Activated T-cell treated with anti-CD3 and anti-CD28 coated beads for 4 hours (primary cell): ENCODE measurements at places on chromosomes 3 and 15.

DNA sequence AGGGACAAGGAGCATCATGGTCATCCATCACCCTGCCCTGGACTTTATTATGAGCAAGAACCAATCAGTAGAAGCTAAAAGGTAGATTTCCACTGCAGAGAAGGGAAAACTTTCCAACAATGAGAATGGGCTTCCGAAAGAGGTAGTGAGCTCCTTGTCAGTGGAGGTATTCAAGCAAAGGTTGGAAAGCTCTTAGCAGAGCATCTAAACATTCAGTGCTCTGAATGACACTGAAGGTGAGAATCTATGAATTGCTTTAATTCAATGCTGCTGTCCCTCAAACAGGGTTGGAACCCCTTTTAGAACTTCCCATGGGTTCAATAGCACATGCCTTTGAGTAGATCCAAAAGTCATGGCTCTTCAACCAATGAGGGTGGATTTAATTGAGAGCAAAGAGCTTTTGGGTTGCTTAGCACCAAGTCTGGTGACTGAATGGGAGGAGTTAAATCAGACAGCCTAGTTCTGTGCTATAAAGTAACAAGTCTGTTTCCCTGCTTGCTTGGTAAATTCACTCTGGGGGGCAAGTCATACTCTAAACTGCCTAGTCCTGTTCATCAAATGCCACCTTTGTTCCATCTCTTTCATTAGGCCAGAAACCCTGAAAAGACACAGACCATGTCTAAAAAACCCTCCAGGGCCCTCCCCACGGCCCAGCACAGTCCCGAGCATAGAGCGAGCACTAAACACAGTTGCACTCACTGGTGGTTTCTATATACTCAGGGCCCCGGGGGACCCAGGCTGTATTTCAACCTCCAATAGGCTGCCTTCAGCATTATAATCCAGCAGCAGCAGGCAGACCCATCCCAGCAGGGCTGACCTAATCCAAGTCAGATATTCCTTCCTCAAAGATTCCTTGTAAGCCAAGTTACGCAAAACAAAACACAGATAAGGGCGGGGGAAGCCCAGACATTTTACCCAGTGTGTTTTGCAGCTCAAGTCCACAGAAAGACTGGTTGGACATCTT, 161.2 kb downstream of the MEGF11 start:
- DNase-seq, result no peak

- DNase-seq, result no peak
Observed at GRCh38 chr3:174538151-174538550, 321.0 kb upstream of the NAALADL2 start.

GRCh38 chr3:10757821-10758130, 58.3 kb upstream of the SLC6A11 start:
- DNase-seq, result no peak

- no peak for DNase-seq
Observed at GRCh38 chr15:31609258-31609681, 282.6 kb downstream of the KLF13 start.

GRCh38 chr3:75042941-75043340, 428.5 kb upstream of the CNTN3 start:
- no peak for DNase-seq

DNA sequence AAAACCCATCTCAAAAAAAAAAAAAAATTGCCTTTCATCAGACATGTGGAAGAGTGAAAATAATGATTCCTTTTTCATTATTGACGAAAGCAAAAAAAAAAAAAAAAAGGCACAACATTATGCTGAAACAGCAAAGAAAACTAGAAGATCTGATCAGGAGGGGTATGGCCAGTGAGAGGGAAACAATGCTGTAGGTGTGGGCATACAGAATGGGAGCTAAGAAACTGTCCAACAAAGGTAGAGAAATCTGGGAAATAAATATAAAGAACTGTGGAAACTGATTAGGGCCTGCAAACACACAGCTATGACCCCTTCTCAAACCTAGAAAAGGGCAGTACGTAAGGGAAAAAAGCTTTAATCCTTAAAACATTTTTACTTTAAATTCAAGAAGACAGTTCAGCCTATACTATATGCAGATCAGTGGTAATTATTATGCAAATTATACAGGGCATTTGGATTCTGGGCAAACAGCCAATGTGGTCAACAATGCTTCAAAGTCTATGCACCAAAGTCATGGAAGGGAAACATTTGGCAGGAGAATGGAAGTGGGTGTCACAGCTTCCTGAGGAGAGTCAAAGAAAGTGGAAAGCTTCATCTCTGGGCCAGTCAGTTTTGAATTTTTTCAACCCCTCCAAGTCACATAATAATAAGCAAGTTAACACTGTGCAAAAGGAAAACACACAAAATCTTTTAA, 68.3 kb upstream of the SLC12A8 start:
- no peak for DNase-seq

GRCh38 chr3:113844622-113845222, 6.1 kb downstream of the GRAMD1C start:
- DNase-seq, result no peak

DNA sequence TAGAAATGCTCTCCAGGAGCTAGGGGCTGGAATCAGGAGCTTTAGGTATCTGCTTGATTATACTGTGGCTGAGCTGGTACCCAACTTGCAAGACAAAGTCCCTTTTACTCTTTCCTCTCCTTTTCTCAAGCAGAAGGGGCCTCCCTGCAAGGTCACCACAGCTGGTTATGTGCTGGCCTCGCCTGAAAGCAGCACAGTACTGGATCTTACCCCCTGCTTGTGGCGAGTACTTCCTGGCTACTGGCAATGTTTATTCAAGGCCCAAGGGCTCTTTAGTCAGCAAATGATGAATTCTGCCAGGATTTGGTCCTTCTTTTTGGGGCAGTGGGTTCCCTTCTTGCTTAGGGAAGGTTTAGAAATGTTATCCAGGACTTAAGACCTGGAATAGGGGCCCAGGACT, 234.6 kb downstream of the RAP2B start:
- DNase-seq, result no peak

- no peak for DNase-seq
Observed at GRCh38 chr3:47932421-47932820, 83.8 kb downstream of the MAP4 start.

DNA sequence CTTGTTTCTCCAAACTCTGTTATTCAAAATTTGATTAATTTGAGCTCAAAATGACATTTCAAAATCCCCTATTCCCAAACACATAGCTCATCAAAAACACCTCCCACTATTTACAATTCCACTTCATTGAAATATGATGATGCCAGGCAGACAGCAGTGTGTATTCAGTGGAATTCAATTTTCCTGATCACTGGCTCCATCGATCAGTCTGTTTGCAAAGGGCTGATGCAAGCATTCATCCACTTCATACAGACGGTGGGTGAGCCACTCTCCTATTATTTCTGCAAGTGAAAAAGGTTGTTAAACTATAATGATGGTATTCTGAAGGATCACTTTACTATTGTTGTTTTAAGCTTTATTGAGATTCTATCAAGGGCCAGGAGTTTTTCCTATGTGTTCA, 90.7 kb downstream of the RTP4 start:
- DNase-seq, result no peak

DNA sequence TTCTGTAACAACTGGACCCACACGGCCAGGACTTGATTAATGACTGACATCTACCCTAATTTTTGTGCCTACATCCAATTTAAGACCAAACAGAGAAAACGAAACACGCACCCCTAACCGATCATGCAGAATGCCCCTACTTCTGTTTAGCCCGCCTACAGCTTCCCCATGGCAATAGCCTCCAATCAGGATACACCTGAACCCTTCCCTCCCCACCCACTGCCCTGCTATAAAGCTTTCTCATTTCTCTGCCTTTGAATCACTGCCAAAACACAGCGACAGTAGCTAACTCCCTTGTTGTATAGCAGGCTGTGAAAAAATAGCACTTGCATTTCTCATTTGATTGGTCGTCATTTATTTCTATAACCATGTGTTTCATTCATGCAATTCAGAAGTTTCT, 45.2 kb upstream of the DPPA4 start:
- no peak for DNase-seq

DNA sequence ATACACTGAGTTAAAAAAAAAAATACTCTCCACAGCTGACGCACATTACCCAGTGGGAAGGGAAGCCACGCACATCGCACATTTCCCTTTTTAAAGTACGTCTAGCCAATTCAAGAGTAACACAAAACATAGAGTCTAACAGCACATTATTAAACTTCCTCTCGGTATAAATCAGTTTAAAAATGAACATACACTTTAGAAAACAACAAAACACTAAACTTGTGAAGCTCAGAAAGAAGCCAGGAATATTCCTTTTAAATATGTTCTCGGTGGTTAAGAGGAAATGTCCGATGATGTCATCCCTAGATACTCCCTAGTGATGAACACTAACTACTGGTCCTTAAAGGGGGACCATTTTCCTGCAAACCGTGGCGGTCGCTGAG, 721 bp downstream of the MYEF2 start:
- no peak for DNase-seq

DNA sequence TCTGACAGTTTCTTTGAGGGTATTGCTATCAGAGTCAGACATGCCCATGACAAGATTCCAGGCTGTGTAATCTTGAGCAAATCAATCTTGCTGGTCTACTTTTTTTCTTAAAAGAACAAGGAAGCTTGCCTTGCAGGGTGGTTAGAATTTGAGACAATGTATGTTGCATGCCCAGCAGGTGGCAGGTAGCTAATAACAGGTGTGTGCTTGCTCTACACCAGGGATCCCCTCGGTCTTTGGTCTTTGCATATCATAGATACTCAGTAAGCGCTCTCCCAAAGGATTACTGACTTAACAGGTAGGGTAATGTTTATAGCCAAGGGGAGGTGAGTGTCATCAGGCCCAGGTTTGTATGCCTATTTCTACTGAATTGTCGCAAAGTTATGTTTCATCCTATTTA, 37.3 kb downstream of the CACNA1D start:
- DNase-seq, result no peak

DNA sequence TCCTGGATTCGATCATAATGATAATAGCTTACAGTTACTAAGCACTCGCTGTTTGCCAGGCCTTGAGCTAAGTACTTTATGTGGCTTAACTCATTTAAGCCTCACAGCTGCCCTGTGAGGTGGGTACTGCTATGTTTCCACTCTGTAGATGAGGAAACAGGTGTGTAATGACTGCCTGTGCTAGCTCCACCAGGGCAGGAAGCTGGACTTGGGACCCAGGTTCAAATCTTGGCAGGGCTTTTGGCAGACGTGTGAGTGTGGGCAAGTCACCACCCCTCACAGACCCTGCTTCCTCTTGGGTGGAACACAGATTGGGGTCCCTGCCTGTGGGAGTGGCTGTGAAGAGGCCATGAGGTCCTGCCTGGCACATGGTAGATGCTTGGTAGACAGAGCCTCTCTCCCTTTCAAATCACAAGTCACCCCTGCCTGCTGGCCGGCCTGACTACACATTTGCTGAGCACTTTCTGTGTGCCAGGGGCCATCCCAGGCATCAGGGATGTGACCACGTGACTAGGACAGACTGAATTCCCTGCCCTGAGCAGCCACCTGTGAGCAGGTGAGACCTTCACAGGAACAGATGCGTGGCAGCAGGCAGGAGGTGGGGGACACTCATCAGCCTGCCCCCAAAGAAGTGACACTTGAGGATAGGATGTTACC, 3.7 kb downstream of the EFCC1 start:
- no peak for DNase-seq

GRCh38 chr15:68609629-68610028, 30.8 kb downstream of the CORO2B start:
- no peak for DNase-seq

DNA sequence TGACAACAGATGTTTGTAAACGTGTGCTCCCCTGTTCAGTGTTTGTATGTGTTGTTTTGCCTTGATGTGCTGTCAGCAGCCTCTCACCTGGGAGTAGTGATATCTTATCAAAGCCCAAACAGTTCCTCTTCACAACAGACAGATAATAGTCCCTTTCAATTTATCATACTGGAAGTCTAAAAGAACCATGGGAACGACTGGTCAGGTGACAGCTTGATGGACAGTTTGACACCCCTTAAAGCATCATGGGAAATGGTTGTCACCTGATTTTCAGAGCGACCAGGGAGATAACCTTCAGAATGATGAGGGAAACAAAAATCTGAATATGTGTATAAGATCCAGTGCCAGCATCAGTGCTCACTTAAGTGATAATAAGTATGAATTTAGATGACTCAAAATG, 146.3 kb upstream of the SOX2 start:
- no peak for DNase-seq

- no peak for DNase-seq
Observed at GRCh38 chr3:107367353-107367752, 9.9 kb upstream of the CCDC54 start.

DNA sequence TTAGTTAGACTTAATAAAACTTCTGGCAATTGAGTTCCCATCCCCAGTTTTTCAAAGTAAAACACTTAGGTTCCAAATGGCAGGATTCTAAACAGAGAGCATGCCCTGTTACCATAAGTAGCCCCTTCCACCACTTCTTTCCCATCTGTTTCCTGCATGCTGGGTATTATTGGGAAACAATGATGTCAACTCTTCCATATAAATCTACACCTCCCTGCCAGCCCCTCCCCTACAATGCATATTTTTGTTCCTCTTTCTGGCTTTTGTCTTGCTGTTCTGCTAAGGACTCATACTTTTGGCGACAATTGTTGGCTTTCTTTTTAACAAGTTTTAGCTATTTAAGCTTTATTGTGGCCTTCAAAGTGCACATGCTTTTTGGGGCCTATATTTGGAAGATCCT, 11.1 kb downstream of the ARHGAP31 start:
- DNase-seq, result no peak

- DNase-seq, result no peak
Observed at GRCh38 chr3:3799173-3800079, at the start of gene LRRN1. LRRN1 (plus strand) TSS chr3:3799431; CDS start chr3:3844642, 45,211 bp downstream.

DNA sequence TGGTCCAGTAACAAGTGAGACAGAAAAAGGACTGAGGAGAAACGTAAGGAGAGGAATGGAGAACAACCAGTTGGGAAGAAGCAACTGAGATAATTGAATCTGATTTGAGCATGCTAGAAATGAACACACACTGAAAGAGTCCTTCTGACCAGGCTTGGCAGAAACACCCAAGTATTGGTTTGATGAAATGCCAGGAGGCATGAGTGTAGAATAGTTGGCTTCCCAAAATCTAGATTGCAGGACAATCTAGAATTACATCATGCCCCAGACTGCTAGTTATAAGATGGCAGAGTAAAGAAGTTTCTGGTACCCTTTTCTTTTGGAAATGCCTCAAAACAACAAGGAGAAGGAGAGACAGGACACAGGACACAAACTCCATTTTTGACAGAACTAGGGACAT, 189.7 kb upstream of the STT3B start:
- no peak for DNase-seq

DNA sequence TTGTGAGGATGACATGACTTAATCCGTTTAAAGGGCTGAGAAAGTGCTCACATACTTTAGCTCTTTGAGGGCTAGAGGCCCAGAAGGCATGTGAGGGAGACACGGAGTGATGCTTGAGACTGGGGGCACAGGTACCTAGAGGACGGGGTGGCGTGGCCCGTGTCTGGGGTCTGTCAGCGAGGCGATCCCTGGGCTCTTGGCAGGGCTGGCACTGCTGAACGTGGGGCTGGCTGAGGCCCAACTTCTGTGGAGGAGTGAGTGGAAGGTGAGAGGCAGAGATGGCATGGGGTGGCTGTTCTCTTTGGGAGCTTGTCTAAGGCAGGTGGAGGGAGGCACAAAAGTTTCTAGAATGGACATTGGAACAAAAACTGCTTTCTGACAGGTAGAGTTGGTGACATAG, 9.5 kb downstream of the SEMA4B start:
- DNase-seq, result no peak
